Stimulated activated CD4-positive, alpha-beta T cell treated with anti-CD3 and anti-CD28 coated beads, TNF-alpha, amount 100 ng/mL, for 48 hours (primary cell): ENCODE measurements at places on chromosomes 1 and 21.

DNA sequence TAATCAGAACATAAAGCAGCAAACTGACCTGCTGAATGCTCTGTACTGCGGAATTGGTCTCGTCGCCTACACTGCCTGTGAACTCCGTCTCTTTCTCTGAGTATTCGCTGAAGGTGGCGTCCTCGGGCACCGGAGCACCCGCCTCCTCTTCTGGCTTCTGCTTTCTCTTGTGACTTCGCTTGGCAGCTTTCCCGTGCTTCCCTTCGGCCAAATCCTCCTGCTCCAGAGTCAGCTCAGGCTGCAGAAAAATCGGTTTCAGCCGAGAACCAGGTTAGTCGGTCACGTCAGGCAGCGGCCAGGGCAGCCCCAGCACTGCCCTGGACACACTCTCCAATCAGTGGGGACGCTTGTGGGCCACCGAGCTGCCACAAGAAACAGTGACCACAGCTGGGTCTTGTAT, 35.8 kb upstream of the RIPK4 start:
- DNase-seq: no peak

DNA sequence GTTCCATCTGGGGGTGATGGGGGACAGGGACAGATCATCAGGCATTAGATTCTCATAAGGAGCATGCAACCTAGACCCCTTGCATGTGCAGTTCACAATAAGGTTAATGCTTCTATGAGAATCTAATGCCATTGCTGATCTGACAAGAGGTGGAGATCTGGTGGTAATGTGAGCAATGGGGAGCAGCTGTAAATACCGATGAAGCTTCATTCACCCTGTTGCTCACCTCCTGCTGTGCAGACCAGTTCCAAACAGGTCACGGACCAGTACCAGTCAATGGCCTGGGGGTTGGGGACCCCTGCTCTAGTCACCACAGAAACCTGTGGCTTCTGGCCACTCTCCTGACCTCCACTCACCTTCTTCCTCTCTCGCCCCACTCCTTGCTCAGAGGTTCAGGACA, 229.9 kb downstream of the PTPRU start:
- DNase-seq: no peak

GRCh38 chr1:241536304-241536703, 4.1 kb downstream of the KMO start:
- no peak for DNase-seq

- DNase-seq: no peak
These were observed 176.3 kb upstream of the C1orf174 start for GRCh38 chr1:4076346-4076745.

DNA sequence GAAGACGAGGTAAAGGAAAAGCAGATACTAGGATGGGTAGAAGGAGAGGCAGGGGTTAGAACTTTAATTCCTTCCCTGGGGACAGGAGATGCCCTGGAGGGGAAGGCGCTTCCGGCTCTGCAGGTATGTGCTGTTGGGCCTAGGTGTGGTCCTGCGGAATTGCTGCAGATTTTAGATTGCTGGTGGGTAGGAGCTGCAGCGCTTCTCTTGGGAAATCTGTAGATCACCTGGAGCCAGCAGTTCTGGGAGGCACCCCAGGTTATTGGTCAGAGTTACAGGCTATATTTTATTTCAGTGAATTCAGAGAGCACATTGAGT, 1.1 kb downstream of the MGST3 start:
- DNase-seq: no peak

DNA sequence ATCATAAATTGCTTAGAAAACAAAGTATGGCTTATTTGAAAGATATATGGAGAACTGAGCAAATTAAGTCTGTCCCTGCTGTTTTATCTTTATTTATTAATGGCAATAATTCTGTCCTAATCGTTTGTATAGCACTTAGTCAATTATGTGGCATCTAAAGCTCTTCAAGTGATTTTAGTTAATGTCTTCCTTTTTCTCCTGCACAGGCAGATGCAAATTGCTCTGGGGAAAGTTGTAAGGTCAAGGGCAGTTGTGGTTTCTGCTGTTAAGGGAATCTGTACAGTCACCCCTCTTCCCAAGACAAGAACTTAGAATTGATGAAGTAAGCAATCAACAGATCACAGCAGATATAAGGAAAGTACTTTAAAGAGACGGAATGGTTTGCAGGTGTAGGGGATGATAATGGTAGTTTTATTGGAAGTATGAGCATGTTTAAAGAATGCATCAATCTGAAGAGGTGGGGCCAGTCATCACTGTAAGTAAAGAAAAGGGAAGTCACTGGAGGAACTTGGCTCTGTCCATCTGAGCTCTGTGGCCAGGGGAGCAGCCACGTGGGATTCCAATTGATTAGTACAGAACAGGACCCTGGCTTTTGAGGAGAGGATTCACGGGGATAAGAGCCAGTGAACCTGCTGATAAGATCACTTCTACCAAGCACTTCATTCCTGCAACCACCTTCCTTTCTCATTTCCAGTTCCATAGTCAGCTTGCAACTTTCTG, 116.0 kb upstream of the KCNJ6 start:
- DNase-seq: no peak

GRCh38 chr1:234554218-234554697, 55.7 kb downstream of the IRF2BP2 start:
- DNase-seq: no peak

DNA sequence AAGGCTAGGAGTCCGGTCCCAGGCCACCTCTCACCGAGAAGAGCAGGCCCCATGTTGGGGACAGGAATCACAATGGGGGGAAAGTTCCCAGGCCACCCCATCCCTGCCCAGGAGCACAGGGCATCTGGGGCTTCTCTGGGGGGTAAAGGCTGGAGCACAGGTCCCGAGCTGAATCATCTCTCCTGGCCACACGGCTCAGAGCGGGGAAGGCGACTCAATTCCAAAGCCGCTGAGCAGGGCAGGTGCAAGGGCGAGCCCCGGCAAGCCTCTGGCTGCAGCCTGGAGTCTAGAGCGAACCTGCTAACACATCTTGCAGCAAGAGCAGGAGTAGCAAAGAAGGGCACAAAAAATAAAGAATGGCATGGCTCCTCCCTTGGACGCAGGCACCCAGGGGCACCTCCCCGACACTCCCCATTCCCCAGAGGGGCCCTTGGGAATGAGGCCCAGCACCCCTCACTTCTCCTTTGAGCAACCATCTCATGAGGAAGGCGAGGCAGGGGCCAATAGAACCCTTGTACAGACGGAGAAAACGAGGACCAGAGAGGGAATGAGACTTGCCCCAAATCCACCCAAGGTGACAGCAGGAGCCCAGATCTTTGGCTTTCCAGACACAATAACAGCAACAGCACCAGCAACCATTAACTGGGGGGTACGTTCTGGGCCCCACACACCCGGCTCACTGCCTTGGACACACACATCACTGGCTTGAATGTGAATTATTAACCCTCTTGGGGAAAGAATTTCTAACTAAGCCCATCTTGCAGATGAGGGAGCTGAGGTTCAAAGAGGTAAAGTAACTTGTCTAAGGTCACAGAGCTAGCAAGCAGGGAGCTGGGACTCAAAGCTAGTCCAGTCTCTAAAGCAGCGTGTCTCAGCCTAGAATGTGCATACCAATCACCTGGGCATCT, 20.7 kb upstream of the ALDH4A1 start:
- DNase-seq: no peak

GRCh38 chr1:43039228-43040055, 80.8 kb upstream of the SLC2A1 start:
- no peak for DNase-seq

DNA sequence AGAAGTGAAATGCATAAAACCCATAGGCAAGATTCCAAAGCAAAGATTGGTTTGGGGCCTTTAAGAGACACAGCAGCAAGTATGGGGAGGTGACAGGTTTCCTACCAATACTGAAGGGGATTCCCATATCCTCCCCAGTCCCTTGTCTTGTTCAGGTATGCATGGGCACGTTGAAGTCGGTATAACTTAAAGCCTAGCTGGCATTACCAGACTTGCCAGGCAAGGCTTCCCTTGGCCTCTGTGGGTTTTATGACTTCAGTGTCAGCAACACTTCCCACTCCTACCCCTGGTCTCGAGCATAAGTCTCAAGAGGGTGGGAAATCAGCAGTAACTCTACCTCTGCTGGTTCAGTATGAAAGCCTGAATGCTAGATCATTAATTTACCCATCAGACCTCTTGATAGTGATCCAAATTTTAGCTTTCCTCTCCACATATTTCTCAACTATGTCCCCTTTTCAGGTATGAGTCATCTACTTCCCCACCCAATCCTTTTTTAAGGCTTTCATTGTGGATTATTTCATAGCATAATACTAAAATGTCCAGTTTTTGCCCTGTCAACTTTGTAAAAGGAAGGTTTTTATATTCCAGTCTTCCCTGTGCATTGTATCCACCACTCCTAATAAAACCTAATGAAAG, 6.8 kb downstream of the CYP4X1 start:
- DNase-seq: no peak
